Calu3 (cell line): ENCODE measurements at places on chromosomes 7 and 10. TPM values are rescaled to one million over a fixed set of nuclear protein-coding genes. Genes with fewer than 3 reads are reported as not detected.

C10orf143 gene
- total RNA-seq, result 0.50 and 0.78 TPM in 2 replicates

ZNF37A gene
- total RNA-seq, result 8.1 and 8.6 TPM in 2 replicates

TMEM130 gene
- total RNA-seq, result not detected in 2 replicates

ANKRD2 gene
- total RNA-seq, result 0.47 and 0.90 TPM in 2 replicates

OR2A5 gene
- not detected in 2 replicates for total RNA-seq

GPRIN2 gene
- total RNA-seq, result 9.5 and 12.8 TPM in 2 replicates

- H3K4me3 ChIP-seq, result no peak overlapping the region
- H3K27me3 ChIP-seq, result peaks cover 57% of the 10 kb centered on the region
- H3K27ac ChIP-seq, result no peak overlapping the region
- no peak for DNase-seq
Observed at GRCh38 chr10:35711615-35712411, 69.7 kb upstream of the FZD8 start.

- no peak overlapping the region for H3K27ac ChIP-seq
- peaks cover 74% of the 10 kb centered on the region for H3K36me3 ChIP-seq
- DNase-seq, result no peak
- peaks cover 18% of the 10 kb centered on the region for H3K4me1 ChIP-seq
Observed at GRCh38 chr7:6640246-6640721, 3.2 kb downstream of the ZNF316 start.

DNA sequence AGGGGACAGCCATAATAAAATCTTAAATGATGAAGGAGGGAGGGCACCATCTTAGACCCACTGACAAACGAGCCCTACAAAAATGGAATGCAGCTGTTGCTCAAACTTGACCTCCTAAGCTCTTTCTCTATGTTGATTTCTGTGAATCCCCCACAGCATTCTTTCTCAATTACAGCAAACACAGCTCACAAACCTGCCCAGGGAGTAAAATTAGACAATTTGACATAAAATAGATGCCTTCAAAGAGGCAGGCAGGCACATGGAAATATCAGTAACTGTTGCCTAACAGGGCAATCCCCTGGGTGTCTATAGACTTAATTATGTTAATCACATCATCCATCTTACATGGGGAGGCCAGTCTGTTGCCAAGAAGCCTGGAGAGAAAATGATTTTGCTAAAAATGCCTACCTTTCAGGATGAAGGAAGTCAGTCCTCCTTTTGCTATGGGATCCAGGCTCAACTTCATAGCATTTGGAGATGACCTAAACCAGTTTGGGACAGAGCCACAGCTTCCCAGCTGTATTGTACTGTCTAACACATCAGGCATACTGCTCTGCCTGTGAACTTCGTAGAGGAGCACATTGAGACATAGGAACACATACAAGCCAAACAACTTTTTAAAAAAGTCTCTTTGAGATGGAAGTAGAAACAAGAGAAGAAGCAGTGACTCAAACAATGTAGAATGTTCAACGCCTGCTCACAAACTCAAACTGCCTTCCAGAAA lies 1177.4 kb downstream of the SORCS1 start:
- H3K4me3 ChIP-seq, result no peak overlapping the region
- no peak overlapping the region for H3K27ac ChIP-seq
- no peaks in the 10 kb centered on the region for H3K4me1 ChIP-seq
- H3K36me3 ChIP-seq, result no peaks in the 10 kb centered on the region
- no peaks in the 10 kb centered on the region for H3K27me3 ChIP-seq
- no peak for DNase-seq

- H3K27me3 ChIP-seq, result no peaks in the 10 kb centered on the region
- peak overlapping the region; percentile 97 for H3K4me3 ChIP-seq
- peak; percentile 68 for DNase-seq
Observed at GRCh38 chr7:39414224-39415035, 151.8 kb upstream of the YAE1 start.

DNA sequence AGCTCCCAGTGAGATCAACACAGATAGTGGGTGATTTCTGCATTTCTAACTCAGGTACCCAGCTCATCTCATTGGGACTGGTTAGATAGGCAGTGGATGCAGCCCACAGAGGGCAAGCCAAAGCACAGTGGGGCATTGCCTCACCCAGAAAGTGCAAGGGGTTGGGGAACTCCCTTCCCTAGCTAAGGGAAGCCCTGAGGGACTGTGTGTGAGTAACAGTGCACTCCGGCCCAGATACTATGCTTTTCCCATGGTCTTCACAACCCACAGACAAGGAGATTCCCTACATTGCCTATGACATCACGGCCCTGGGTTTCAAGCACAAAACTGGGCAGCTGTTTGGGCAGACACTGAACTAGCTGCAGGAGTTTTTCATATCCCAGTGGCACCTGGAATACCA lies 62.8 kb downstream of the PPP1R3A start:
- no peaks in the 10 kb centered on the region for H3K36me3 ChIP-seq
- H3K27me3 ChIP-seq, result no peaks in the 10 kb centered on the region
- H3K27ac ChIP-seq, result no peak overlapping the region
- H3K4me1 ChIP-seq, result no peaks in the 10 kb centered on the region
- H3K4me3 ChIP-seq, result no peak overlapping the region

DNA sequence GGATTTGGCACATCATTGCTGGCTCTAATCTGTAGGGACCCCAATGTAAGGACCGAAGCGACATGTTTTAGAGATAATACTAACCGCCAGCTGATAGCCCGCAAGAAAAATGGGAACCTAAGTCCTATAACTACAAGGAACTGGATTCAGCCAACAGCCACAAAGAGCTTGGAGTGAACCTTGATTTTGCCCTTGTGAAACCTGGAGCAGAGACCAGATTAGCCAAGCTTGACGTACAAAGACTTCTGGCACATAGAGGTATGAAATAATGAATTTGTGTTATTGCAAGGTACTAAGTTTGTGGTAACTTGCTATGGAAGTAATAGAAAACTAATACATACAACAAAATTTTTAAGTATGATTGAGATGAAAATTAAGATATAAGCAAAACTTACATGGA lies 246.9 kb downstream of the AGMO start:
- no peaks in the 10 kb centered on the region for H3K27me3 ChIP-seq
- H3K36me3 ChIP-seq, result no peaks in the 10 kb centered on the region
- H3K4me1 ChIP-seq, result no peaks in the 10 kb centered on the region
- no peak for DNase-seq

GRCh38 chr10:76645341-76645740 lies 992.3 kb downstream of the KCNMA1 start:
- no peak overlapping the region for H3K4me3 ChIP-seq
- no peak for DNase-seq
- no peaks in the 10 kb centered on the region for H3K27me3 ChIP-seq

GRCh38 chr10:27741173-27742091 lies 4.2 kb downstream of the MKX start:
- no peak for DNase-seq
- peaks cover 39% of the 10 kb centered on the region for H3K36me3 ChIP-seq
- H3K27me3 ChIP-seq, result peaks cover 38% of the 10 kb centered on the region
- H3K4me3 ChIP-seq, result peak overlapping the region; percentile 85
- peaks cover 15% of the 10 kb centered on the region for H3K4me1 ChIP-seq

GRCh38 chr7:85897967-85898366 lies 711.1 kb upstream of the SEMA3D start:
- H3K4me3 ChIP-seq, result no peak overlapping the region
- H3K36me3 ChIP-seq, result no peaks in the 10 kb centered on the region
- no peaks in the 10 kb centered on the region for H3K27me3 ChIP-seq
- H3K27ac ChIP-seq, result no peak overlapping the region
- no peak for DNase-seq
- no peaks in the 10 kb centered on the region for H3K4me1 ChIP-seq

GRCh38 chr7:46243406-46243805 lies 322.3 kb upstream of the IGFBP3 start:
- no peak overlapping the region for H3K4me3 ChIP-seq
- no peaks in the 10 kb centered on the region for H3K27me3 ChIP-seq
- peaks cover 8% of the 10 kb centered on the region for H3K4me1 ChIP-seq
- no peak overlapping the region for H3K27ac ChIP-seq
- H3K36me3 ChIP-seq, result no peaks in the 10 kb centered on the region

GRCh38 chr7:137619181-137619580 lies 227.6 kb downstream of the DGKI start:
- DNase-seq, result no peak
- no peaks in the 10 kb centered on the region for H3K4me1 ChIP-seq
- H3K4me3 ChIP-seq, result no peak overlapping the region

DNA sequence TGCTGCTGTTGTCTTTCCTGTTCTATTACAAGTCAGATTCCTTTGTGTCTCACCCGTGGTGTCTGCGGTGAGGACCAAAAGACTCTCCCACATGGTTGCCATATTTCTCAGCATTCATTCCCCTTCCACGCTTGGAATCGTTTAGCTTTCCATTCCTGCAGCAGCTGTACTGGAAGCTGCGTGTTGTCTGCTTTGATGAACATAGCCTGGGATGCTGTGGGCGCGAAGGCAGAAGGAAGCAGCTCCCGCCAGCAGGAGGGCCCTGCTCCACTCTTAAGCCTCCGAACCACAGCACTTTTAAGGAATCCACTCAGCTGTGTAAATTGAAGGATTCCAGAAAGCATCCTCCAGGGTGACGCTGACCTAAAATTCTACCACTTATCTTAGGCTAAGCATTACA lies 303.6 kb upstream of the PITRM1 start:
- H3K4me3 ChIP-seq, result no peak overlapping the region
- peaks cover 54% of the 10 kb centered on the region for H3K4me1 ChIP-seq
- peaks cover 7% of the 10 kb centered on the region for H3K36me3 ChIP-seq
- no peak overlapping the region for H3K27ac ChIP-seq
- H3K27me3 ChIP-seq, result no peaks in the 10 kb centered on the region

GRCh38 chr7:33062023-33062781 lies at the start of gene NT5C3A:
NT5C3A (minus strand) TSS chr7:33062776; CDS start chr7:33062705, 71 bp downstream.
- H3K4me3 ChIP-seq, result peak within 1 kb of the TSS; percentile 93
- peak within 1 kb of the TSS; percentile 61 for H3K27ac ChIP-seq
- no peaks in the 10 kb centered on the region for H3K27me3 ChIP-seq
- DNase-seq, result peak; percentile 54

GRCh38 chr10:16809074-16809718 lies 8.0 kb downstream of the RSU1 start:
- H3K4me1 ChIP-seq, result no peaks in the 10 kb centered on the region
- H3K27ac ChIP-seq, result no peak overlapping the region
- DNase-seq, result peak; percentile 55
- H3K4me3 ChIP-seq, result no peak overlapping the region
- H3K27me3 ChIP-seq, result no peaks in the 10 kb centered on the region
- H3K36me3 ChIP-seq, result no peaks in the 10 kb centered on the region

GRCh38 chr10:117350909-117351308 lies 24.3 kb downstream of the PDZD8 start:
- H3K4me1 ChIP-seq, result peaks cover 50% of the 10 kb centered on the region
- DNase-seq, result no peak
- peaks cover 10% of the 10 kb centered on the region for H3K36me3 ChIP-seq
- H3K27ac ChIP-seq, result no peak overlapping the region
- no peak overlapping the region for H3K4me3 ChIP-seq
- no peaks in the 10 kb centered on the region for H3K27me3 ChIP-seq

GRCh38 chr10:1708746-1709145 lies 28.6 kb downstream of the ADARB2 start:
- DNase-seq, result no peak
- H3K36me3 ChIP-seq, result no peaks in the 10 kb centered on the region
- H3K4me3 ChIP-seq, result no peak overlapping the region
- H3K27ac ChIP-seq, result no peak overlapping the region

DNA sequence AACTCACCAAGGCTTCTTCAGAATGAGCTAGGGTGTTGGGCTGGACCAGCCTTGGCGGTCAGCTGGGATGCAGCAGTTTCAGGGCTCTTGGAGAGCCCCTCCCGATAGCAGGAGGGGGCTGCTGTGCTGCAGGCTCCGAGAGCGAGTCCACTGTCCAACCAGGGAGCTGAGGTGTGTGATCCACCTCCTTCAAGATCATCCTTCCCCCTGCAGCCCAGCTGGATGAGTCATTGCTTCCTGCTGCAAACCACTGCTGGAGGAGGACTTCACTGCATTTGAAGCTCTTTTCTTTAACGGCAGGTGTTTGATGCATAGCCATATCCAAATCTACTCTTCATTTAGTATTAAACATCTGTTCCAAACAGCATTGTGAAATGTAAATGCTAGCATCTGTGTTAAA lies 54.2 kb upstream of the EBF3 start:
- no peaks in the 10 kb centered on the region for H3K27me3 ChIP-seq
- H3K4me3 ChIP-seq, result no peak overlapping the region
- no peaks in the 10 kb centered on the region for H3K4me1 ChIP-seq
- H3K27ac ChIP-seq, result no peak overlapping the region
- DNase-seq, result no peak

- H3K36me3 ChIP-seq, result no peaks in the 10 kb centered on the region
- no peaks in the 10 kb centered on the region for H3K4me1 ChIP-seq
- no peak overlapping the region for H3K4me3 ChIP-seq
- DNase-seq, result no peak
Observed at GRCh38 chr7:113805976-113806375, 112.8 kb downstream of the PPP1R3A start.

GRCh38 chr7:79453558-79454360 lies at the start of gene MAGI2:
MAGI2 (minus strand) TSS chr7:79453667; CDS start chr7:79453320, 347 bp downstream.
- peaks cover 16% of the 10 kb centered on the region for H3K4me1 ChIP-seq
- H3K36me3 ChIP-seq, result peaks cover 21% of the 10 kb centered on the region
- peak within 1 kb of the TSS; percentile 81 for H3K4me3 ChIP-seq
- peaks cover 16% of the 10 kb centered on the region for H3K27me3 ChIP-seq
- DNase-seq, result peak; percentile 7

DNA sequence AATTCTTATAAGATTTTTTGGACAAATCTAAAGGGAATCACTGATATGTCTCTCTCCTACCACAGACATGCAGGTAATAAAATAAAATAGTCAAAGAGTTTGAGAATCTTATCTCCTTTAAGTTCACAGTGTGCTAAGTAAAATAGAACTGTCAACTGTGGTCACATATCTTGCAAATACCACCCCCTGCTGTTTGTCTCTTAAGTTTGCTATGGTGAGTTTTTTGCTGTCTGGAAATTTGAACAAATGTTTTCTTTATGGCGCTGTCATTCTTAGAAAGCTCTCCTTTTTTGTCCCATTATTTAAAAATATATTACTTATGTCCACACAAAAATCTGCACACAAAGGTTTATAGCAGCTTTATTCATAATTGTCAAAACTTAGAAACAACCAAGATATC lies 19.6 kb downstream of the GIMAP5 start:
- no peak for DNase-seq
- no peaks in the 10 kb centered on the region for H3K4me1 ChIP-seq

DNA sequence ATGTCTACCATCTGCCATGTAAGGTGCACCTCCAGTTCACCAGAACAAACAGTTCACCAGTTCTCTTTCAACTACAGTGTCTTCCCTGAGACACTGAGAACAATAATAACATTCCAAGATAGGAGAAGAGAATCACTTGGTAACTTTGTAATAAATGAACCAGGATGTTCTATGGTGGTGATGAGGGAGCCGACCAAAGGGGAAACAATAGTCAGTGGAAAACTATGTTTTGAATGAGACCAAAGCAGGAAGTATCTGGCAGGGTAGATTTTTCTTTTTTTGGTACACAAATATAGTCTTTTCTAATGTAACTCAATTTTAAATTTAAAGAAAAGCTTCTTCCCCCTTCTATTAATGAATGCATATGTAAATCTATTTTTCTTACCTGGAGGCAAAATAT lies 20.0 kb downstream of the HYAL4 start:
- H3K36me3 ChIP-seq, result no peaks in the 10 kb centered on the region
- peaks cover 29% of the 10 kb centered on the region for H3K4me1 ChIP-seq
- DNase-seq, result no peak
